ENCODE measurements at places on chromosomes 4 and X.

GRCh38 chr4:2862528-2862927 lies 18.9 kb downstream of the ADD1 start:
- DNase-seq: peak; percentile 59

- DNase-seq: no peak
Measured at GRCh38 chr4:56843421-56843899, 22.0 kb upstream of the SPINK2 start.

DNA sequence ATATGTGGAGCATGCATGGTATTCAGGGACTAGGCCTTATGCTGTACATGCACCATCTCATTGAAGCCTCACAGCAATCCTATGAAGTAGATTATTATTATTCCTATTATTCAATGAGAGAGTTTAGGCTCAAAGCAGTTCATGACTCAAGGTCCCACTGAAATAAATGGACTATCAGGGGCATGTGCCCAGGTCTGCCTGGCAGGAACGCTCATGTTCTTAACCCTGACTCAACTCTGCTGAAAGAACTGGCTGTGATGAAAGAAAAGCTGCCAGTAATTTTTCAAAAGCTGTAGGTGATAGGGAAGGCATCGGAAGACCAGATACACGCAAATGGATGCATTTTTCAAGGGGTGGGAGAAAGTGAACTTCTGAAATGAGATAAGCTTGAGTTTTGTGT lies 243.4 kb downstream of the PTTG2 start:
- no peak for DNase-seq

- DNase-seq: no peak
Measured at GRCh38 chr4:109978704-109979454, 66.2 kb downstream of the EGF start.

DNA sequence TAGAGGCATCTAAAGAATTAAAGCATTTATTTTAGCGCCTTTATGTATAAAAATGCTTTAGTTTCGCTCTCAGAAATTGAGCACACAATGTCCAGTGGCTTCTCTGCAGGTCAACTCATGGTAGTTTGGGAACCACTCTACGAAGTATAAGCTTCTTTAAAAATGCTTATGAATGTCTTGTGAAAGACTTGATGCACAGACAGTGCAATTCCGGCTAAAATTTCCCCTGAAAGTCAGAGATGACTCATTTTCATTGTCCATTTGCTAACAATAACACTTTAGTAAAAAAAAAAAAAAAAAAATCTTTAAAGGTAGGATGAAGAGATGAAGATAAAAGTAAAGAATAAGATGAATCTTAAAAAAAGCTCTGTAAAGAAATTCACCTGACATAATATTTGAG lies 117.2 kb downstream of the PDHA2 start:
- DNase-seq: no peak

GRCh38 chr4:5660185-5660584 lies 48.2 kb downstream of the EVC2 start:
- DNase-seq: no peak

DNA sequence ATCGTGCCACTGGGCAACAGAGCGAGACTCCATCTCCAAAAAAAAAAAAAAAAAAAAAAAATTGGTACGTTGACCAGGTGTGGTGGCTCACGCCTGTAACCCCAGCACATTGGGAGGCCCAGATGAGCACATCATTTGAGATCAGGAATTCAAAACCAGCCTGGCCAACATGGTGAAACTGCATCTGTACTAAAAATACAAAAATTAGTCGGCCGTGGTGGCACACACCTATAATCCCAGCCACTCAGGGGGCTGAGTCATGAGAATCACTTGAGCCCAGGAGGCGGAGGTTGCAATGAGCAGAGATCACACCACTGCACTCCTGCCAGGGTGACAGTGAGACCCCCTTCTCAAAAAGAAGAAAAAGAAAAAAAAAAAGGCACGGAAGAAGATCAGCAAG lies 24.5 kb downstream of the RBMX start:
- no peak for DNase-seq

- DNase-seq: no peak
Measured at GRCh38 chr4:129622566-129622965, 526.6 kb downstream of the C4orf33 start.

GRCh38 chr4:20265726-20266125 lies 14.0 kb downstream of the SLIT2 start:
- no peak for DNase-seq

GRCh38 chr4:620851-621261 lies 4.5 kb upstream of the PDE6B start:
- no peak for DNase-seq

DNA sequence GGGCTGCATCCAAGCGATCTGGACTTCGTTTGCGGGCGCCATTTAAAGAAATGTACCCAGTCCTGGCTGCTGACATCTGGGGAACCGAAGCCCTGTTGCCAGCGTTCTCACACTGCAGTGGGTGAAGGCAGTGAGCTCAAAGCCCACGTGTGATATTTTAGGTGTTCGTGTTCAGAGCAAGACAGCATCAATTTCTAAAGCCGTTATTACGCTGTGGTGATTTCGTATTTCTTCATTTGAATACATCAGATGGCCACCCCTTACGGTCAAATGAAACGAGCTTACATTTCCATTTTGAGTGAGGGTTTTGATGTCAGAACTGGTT lies 376 bp upstream of the C4orf36 start:
- no peak for DNase-seq

DNA sequence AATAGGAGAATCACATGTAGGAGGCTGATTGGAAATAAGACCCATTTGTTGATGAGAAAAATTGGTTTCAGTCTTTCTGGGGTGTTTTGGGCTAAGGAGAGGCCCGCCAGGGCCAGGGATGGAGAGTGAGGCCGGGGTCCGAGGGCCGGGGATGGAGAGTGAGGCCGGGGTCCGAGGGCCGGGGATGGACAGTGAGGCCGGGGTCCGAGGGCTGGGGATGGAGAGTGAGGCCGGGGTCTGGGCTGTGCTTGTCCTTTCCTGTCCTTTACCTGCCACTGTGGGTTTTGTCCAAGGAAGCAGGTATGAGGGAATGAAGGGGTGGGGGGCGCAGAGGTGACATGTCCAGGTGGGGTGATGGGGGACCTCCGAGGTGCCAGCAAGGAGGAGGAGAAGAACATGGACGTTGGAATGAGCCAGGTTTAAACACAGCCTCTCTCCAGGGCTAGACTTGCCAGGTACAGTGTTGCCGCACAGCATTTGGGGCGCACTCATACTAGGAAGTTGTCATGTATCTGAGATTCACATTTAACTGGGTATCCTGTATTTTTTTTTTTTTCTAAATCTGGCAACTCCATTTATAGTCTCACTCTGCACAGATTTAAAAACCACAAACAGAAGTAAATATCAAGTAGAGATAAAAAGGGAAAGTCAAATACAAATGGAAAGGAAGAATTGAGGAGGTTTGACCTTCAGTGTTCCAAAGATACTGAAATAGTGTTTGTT lies 8.8 kb downstream of the RGS12 start:
- DNase-seq: no peak

DNA sequence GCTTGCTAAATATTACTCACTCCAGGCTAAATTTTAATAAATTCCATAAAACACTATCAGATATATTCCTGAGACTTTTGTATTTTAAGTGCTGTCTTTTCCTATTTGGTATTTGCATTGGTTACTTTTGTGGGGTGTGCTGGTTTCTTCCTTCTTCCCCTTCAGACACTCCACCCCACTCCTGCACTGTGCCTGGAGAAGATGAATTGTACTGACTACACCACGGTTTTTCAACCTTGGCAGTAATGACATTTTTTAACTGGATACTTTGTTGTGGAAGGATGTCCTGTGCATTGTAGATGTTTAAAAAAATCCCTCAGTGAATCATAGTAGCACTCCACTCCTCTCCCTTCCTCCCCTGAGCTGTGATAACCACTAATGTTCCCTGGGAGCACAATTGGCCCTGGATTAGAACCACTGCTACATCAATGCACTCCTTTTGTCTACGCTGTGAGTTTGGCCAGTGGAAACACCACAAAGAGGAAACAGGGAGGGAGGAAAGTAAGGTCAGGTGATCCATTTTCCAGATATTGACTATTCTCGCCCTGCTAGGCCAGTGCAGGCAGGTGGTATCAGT lies 36.3 kb downstream of the SNCA start:
- peak; percentile 82 for DNase-seq

DNA sequence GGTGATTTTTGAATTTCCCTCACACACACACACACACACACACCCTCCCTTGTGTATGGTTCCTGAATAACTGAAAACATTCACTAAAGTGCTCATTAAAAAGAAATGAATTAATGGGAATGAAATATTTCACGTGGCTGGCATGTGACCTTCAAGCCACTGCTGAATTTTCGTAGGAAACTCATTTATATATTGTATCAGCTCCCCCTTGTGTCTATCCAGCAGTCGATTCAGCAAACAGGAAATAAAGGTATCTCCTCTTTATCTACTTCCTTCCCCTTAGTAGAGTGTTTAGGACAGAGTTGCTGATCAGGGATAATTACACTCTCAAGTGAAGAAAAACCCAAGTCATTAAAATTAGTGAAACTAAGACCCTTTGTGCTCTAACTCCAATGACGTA lies 912.6 kb upstream of the LCORL start:
- peak; percentile 13 for DNase-seq

DNA sequence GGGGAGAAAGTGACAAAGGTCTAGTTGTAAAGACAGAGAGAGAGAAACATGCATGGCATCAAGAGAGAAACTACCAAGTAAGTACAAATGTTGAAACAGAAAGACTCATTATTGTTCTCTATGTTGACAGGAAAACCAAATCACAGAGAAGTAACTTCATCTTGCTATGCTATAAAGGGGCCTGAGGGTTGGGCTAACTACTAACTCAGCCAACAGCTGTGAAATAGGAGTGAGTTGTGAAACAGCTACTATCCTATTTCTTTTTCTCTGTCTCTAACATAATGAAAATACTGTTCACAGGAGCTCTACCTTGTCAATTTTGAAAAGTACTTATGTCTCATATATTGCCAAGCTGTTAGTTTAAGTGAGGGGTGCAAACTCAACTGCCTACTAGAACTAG lies 65.0 kb downstream of the MTMR8 start:
- no peak for DNase-seq

DNA sequence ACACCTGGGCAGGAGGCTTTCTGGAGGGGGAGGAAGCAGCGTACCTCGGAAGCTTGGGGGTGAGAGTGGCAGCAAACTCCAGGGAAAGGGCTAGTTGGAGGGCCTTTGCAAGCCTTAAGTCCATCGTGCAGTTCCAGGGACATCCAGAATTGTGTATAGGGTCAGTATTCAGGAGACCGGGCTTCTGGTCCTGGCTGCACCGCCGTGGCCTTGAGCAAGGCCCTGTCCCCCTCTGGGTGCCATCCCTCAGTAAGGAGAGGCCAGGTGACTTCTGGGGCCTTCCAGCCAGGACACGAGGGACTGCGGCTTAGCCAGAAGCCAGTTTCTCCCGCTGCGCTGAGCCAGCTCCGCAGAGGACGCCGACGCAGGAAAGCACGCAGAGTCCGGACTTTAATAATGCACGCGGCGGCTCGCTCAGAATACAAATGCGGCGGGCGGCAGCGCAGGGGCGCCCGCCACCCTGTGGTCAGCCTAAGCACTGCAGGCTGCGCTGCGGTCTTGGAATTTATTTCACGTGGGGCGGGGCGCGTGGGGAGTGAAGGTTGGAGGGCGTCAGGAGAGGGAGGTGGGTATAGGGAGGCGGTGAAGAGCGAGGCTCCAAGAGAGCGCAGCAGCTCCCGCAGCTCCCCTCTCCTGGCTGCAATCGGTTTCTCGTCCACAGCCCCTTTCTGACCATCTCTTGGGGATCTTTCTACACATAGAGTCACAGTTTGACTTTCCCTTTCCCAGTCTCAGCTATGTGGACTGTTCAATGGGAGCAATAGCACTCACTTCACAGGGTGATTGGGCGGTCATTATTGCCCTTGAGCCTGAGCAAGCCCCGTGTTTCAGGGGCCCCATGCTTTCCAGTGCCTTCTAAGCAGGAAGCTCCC lies 94.1 kb upstream of the GPR50 start:
- peak; percentile 66 for DNase-seq

DNA sequence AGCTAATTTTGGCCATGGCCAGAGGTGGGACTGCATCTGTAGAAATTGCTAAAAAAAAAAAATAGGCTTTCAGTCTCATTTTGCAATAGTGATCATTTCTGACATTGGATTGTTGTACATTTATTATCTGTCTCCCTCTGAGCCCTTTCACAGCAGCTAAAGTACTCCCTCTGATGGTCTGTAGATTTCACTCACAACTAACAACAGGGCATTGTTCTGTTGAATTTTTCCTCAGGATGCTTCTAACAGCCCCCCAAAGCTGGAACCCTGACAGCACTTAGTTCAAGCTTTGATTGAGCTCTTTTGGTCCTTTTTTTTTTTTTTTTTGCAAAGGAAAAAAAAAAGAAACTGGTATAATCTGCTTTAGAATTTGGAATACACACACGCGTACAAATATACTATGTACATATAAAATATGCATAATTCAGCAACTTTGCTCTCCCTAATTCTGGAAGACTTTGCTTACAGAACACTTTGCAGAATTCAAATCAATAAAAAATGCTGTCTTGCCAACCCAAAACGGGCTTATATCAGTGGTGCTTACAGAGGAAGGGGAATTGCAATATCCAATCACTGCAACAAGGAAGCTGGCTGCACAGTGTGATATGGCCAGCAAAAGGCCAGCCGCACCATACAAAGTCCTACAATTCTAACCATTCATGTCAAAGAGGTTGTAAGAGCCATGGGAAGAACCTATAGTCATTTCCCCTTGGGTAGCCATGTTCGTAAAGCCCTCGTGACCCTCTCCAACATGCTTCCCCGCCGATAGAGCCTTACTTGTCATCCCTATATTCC lies 406.4 kb downstream of the SMARCA1 start:
- DNase-seq: peak; percentile 13

- no peak for DNase-seq
Measured at GRCh38 chrX:13622401-13622964, 30.5 kb upstream of the TCEANC start.

- DNase-seq: no peak
Measured at GRCh38 chrX:34238896-34239295, 106.8 kb upstream of the FAM47A start.

- DNase-seq: no peak
Measured at GRCh38 chrX:1899841-1900240, 285.0 kb downstream of the ASMT start.

DNA sequence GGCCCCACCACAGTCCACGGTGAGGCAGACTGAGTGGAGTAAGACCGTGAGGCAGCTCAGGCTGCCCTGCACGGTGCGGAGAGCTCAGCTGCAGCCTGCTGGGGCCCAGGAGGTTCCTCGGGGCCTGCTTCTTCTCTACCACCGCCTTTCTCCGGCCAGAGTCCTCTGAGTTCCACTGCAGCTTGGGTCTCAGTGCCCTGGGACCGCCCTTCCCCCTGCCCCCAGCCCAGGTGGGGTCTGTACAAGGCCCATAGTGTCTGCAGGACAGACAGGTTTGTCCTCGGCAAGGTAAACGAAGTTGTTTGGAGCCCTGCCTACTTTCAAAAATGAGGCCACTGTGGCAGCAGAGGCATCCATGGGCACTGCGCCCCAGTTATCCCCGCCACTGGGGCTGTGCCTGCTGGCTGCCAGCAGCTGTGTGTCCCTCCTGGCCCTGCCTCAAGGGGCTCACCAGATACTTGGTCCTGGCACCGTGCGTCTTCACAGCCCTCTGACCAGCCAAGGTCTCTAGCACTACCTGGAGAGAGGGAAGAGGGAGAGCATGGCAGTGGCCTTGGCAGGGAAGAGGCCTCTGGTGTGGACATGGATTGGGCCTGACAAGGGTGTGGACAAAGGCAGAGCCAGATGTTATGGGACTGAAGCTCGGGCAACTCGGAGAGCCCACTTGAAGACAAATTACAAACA lies 4.0 kb downstream of the IRAK1 start:
- no peak for DNase-seq

Data from COLO829 (cell line).